KBM-7 (cell line): ENCODE measurements at places on chromosomes 6 and 20.
A peak's percentile ranks its signal among the peaks of the same experiment; 100 is the strongest.

GRCh38 chr20:43028470-43028869 lies 161.2 kb downstream of the PTPRT start:
- no peak for DNase-seq

GRCh38 chr20:19511931-19512330 lies 246.1 kb upstream of the RIN2 start:
- no peak for DNase-seq

- no peak for DNase-seq
Measured at GRCh38 chr6:21111093-21111725, 482.3 kb upstream of the SOX4 start.

GRCh38 chr6:10250655-10251220 lies 164.1 kb downstream of the TFAP2A start:
- DNase-seq: no peak

- DNase-seq: no peak
Measured at GRCh38 chr6:28436404-28436803, 6.9 kb downstream of the ZSCAN23 start.

DNA sequence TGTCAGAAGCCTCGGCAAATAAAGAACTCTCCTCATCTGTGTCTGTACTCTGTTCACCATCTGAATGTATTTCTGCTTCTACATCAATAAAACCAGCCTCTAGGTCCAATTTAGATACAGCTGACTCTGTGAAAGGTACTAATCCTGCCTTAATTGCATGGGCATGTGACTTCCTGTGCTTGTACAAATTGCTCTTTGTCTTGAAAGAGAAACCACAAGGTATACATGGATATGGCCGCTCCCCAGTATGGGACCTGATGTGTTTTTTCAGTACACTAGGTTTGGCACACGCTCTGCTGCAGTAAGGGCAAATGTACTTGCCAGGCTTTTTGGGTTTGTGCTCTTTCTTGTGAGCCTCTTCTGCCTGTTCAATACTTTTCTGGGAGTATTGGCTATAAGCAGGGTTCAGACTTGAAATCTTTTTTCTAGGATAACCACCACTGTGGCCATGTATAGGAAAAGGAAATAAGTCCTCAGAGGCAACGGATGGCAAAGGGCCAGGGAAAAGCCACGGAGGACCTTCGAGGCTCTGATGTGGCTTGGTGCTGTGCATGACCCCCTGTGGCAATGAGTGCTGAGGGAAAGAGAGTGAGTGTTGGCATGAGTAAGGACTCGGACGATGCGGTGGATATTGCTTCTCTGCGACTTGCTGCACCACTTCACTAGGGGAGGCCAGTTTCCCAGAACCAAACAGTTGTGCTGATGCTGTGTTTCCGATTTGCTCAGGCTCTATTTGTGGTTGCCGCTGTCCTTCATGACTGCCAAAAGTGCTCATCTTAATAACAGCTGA lies 170.9 kb downstream of the HIVEP2 start:
- DNase-seq: peak; percentile 6

- DNase-seq: no peak
Measured at GRCh38 chr6:124073820-124074587, 270.3 kb downstream of the NKAIN2 start.

DNA sequence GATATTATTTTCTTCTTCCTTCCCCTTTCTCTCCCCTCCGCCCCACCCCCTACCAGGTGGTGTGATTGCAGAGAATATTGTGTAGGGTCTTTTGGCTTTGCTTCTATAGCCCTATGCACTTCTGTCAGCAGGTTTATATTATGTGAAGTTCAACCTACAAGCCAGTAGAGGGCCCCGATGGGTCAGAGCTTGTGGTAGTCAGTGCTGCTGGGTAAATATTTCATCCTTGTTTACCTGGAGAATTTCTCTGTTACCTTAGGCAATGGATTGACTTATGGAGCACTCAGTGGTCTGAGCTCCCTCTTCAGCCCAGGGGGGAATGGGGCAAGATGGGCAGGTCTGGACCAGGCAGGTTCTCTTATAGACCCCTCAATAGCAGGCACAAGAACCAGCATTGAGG lies 720.9 kb downstream of the GRIK2 start:
- peak; percentile 20 for DNase-seq

- no peak for DNase-seq
Measured at GRCh38 chr6:165441181-165441580, 131.8 kb upstream of the C6orf118 start.

DNA sequence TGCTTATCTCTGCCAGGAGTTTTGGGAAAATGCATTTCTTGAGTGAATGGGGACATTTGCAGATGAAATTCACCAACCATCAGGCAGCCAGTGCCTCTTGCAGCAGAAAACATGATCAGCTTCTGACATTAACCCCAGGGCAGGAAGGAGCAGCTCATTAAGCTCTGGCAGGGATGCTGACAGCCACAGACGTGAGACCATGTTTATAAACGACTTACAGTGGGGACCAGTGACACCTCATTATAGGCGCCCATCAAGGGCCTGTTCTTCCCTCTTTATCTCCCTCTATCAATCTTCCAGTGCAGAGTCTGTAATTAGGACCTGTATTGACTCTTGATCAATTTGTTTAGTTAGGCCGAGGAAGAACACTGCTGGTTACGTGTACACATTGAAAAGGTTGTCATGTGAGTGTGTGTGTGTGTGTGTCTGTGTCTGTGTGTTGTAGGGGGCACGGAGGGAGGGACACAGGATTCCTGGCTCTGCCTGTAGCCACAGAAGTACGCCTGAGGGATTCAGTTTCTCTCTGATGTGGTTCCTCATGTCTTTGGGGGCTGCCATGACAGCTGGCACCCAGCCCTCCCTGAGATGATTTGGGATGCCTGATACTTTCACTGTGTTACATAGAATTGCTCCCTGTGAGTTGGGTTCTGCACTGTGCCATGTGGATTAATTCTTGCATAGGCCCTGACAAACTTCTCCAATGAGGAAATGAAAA lies 428.4 kb upstream of the CHD6 start:
- no peak for DNase-seq

- no peak for DNase-seq
Measured at GRCh38 chr20:36878941-36879340, 3.0 kb downstream of the TLDC2 start.

DNA sequence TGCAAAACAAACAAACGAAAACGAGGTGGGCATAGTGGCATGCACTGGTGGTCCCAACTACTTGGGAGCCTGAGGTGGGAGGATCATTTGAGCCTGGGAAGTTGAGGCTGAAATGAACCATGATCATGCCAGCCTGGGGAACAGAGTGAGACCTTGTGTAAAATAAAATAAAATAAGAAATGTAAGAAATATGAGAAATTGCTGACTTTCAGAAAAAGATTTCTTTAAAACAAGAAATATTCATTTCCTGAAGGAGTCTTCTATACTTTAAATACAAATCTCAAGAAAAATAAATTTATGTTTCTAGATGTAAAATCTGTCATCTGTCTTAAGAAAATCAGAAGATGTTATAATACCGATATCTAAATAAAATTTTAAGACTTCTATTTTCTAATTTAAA lies 96.7 kb upstream of the ENPP5 start:
- DNase-seq: no peak

DNA sequence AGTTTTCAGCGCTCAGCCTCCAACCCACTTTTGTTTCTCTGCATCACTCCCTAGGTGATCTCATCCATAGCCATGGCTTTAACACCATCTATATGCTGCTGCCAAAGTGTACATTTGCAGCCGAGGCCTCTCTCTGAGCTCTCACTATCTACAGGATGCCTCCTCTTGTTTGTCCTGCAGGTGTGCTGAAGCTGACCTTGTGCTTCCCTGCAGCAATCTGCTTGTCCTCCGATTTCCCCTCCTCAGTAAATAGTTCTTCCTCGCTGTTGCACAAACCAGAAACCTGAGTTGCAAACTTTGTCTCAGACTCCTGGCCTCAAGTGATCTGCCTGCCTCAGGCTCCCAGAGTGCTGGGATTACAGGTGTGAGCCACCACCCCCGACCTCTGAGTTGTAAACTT lies 3.7 kb upstream of the TXNDC5 start:
- no peak for DNase-seq

DNA sequence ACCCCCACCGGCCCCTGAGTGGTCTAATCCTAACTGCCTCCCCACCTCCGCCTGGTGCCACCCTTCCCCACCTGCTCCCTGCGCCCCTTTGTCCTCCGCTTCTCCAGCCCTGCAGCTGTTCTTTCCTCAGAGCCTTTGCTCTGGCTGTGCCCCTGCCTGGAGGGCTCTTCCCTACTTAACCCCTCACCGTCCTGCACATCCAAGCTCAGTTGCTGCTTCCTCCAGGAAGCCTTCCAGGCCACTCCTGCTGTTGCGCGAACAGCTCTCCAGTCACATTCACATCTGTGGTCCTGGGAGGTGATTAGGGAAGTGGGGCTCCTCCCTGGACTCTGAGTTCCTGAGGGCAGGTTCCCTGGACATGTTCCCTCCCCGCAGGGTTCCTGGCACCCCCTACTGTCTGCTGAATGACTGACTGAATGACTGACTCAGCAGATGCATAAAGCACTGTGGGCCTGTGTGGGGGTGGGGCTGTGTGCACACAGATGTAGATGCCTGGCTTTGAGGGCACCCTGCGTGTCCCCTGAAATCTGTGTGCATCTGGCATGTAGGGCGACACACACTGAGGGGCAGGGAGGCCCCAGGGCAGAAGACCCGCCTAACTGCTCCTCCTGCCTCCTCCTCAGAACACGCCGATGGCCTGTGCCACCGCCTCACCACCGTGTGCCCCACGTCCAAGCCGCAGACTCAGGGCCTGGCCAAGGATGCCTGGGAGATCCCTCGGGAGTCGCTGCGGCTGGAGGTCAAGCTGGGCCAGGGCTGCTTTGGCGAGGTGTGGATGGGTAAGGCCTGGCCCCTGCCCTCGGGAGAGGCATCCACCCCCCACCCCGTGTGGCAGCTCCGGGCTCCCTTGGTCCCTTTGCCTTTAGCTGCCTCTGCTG lies 51.4 kb downstream of the SRC start:
- DNase-seq: peak; percentile 55

GRCh38 chr6:139284789-139285188 lies 7.0 kb downstream of the TXLNB start:
- no peak for DNase-seq

DNA sequence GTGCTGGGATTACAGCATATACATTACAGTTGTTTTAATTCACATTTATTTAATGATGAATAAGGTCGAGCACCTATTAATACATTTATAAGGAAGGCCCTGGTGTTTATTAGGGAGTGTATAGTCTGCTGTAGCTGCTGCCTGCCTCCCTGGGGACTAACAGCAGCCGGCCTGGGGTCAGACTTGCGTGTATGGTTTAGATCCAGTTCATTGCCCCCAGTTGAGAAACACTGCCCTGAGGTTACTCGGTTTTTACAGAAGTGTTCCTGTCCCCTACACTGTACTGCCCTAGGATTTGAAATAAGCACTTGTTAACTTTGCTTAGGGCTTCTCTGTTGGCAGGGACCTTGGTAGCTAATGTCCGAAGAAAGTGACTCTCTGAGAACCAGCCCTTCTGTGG lies 4.0 kb downstream of the TTPAL start:
- DNase-seq: no peak

- DNase-seq: no peak
Measured at GRCh38 chr20:38874460-38875174, 51.6 kb upstream of the FAM83D start.

GRCh38 chr6:70520575-70520974 lies 46.2 kb upstream of the SDHAF4 start:
- DNase-seq: peak; percentile 17
